ENCODE measurements at places on chromosomes 1 and 21.
A peak's percentile ranks its signal among the peaks of the same experiment; 100 is the strongest.

- DNase-seq, result no peak
These were observed 78.0 kb downstream of the OBSCN start for GRCh38 chr1:228285661-228286504.

DNA sequence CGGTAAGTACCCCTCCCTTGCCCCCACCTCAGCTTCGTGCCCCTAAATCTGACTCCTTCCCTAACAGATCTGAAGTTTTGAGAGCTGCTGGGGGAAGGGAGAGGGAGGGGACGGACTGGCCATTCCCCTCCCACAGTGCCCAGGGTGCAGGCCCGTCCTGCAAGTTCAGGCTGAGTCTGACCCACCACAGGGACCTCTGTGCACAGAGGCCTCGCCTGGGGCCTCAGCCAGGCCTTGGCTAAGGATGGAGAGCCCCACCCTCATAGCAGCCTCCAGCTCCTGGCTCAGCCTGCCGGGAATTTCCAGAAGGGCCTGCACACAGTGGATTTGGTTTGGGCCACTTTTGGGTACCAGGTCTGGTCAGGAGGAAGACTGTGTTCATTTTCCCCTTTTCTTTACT is 31.2 kb upstream of the TNFRSF1B start:
- DNase-seq, result no peak

DNA sequence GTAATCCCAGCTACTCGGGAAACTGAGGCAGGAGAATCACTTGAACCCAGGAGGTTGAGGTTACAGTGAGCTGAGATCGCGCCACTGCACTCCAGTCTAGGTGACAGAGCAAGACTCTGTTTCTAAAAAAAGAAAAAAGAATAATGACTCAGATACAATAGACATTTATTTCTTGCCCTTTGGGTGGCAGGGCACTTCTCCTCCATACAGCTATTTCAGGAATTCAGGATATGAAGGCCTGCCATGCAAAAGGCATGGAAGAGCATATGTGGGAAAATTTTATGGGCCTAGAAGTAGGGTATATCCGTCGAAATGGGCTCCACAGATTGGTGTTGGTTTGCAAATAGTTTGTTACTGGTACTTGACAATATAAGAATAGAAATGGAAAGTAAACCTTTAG is 20.2 kb upstream of the POGZ start:
- no peak for DNase-seq

- no peak for DNase-seq
These were observed 155.2 kb upstream of the COA6 start for GRCh38 chr1:234218078-234218477.

DNA sequence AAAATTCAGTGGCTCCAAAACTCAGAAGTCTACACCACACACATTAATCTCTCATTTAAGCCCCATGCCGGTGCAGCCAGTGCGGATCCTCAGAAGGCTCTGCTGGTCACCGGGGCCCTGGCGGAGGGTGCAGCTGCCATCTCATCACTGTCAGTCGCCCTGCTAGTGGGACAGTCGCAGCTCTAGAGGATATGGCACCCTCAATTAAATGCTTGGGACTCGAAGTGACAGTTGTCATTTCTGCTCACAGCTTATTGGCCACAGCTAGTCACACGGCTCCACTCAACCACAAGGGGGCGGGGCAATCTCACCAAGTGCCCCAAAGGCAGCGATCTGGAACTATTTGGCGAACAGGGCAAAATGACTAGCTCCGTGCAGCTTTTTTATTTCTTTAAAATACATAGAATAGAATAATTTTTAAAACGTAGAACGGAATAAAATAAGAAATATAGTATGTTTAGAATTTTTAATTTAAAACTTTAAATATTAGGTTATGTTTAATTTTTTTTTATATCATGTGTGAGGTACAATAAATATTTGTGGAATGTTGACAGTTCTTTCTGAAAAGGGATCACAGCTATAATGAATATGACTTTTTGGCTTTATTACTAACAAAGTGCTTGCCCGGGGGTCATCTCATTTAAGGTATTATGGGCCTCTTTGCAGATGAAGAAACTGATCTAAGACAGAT is 8.0 kb upstream of the MAN1C1 start:
- peak; percentile 74 for DNase-seq

DNA sequence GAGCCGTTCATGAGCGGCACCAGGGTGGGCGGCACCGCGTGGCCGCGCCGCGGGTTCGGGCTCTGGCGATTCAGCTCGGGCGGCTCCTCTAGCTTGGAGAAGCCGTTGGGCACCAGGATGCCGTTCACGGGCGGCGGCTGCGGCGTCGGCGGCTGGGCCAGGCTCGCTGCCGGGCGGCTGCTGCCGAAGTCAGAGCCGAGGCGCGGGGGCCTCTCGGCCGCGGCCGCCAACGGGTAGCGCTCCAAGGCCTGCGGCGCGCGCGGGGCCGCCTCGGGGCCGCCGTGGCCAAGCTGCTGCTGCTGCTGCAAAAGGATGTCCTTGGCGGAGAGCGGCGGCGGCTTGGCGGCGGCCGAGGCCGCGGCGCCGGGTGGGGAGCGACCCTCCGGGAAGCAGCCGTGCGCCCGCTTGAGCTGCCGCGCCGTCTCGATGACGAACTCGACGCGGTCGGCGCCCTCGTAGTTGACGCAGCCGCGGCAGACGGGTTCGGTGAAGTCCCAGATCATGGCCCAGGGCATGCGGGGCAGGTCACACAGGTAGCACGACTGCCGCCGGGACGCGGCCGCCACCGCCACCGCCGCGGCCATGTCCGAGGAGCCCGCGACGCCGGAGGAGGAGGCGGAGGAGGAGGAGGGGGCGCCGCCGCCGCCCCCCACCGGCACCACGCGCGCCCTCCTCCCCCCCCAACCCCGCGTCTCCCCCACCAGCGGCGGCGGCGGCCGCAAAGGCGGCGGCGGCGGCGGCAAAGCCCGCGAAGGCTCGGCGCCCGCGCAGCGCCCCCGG is 877 bp downstream of the IRF2BP2 start:
- DNase-seq, result peak; percentile 44

DNA sequence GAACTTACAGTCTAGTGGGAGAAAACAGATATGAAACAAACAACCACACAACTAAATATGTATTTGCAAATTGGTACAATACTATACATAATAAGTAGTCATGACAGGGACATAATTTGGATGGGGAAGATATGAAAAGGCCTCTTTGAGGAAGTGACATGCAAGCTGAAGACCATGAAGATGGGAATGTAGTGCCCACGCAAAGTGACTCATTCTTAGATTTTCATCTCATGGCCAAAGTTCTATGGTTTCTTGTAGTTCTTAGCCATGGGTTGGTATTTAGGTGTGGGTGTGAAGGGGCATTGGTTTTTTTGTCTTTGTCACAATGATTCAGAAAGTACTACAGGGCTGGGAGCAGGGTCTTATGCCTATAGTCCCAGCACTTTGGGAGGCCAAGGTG is 105.4 kb upstream of the FAM78B start:
- no peak for DNase-seq
